ENCODE measurements at places on chromosomes 2 and 18.

DNA sequence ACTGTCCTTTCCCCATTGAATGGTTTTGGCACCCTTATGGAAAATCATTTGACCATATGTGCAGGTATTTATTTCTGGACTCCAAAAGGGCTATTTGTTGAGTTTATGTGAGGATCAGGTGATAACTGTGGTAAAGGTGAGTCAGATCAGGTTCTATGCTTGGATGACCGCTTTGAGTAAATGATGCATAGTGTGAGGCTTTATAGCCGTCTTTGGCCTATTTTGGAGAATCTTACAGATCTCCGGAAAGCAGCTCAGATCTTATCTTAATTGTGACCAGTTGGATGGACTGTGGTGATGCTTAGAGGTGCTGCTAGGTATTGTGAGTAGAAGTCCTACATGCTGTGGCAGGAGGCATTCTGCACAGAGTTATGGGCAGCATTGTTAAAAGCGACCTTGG, 126.2 kb downstream of the METTL8 start:
- DNase-seq = no peak

- DNase-seq = no peak
Measured at GRCh38 chr2:74297391-74297790, 45.8 kb downstream of the SLC4A5 start.

GRCh38 chr2:111157798-111158197, 37.1 kb downstream of the BCL2L11 start:
- no peak for DNase-seq

- no peak for DNase-seq
Measured at GRCh38 chr2:17813010-17813741, 3.1 kb upstream of the MSGN1 start.

DNA sequence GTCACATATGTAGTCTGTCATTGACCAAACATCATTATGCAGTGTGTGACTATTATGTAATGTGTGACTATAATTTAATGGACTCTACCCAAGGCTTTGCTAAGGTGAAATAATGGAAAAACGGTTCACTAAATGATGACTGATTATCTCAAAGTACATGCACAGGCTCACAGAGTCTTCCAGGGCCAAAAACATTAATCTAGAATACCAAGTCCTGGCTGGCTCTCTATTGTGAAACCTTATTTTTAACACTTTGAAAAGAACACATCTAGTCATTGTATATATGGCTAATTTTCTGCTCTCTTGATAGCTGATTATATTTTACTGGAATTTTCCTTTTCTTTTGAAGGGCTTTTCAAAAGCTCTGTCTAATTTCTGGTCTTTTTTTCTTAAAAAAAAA, 102.9 kb upstream of the THUMPD2 start:
- DNase-seq = no peak

DNA sequence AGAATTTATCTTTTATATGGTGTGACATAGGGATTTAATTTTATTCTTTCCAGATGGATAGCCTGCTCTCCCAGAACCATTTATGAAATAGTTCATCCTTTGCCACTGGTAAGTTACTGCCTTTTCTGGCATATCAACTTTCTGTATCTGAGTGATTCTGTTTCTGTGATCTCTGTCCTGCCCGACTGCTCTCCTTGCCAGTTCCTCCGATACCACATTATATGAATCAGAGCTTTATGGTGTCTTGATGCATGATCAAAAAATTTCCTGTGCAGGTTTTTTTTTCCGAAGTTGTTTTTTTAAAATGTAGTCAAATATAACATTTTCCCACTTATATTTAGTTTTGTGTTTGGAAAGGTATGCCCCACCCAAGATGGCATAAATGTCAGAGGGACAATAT, 242.5 kb downstream of the CYP26B1 start:
- DNase-seq = no peak

Data from activated CD4-positive, alpha-beta T cell treated with anti-CD3 and anti-CD28 coated beads for 1 hour (primary cell).